ENCODE measurements at places on chromosomes 2 and 18.

GRCh38 chr18:47390410-47391024 is 139.1 kb upstream of the SKOR2 start:
- no peak for DNase-seq

DNA sequence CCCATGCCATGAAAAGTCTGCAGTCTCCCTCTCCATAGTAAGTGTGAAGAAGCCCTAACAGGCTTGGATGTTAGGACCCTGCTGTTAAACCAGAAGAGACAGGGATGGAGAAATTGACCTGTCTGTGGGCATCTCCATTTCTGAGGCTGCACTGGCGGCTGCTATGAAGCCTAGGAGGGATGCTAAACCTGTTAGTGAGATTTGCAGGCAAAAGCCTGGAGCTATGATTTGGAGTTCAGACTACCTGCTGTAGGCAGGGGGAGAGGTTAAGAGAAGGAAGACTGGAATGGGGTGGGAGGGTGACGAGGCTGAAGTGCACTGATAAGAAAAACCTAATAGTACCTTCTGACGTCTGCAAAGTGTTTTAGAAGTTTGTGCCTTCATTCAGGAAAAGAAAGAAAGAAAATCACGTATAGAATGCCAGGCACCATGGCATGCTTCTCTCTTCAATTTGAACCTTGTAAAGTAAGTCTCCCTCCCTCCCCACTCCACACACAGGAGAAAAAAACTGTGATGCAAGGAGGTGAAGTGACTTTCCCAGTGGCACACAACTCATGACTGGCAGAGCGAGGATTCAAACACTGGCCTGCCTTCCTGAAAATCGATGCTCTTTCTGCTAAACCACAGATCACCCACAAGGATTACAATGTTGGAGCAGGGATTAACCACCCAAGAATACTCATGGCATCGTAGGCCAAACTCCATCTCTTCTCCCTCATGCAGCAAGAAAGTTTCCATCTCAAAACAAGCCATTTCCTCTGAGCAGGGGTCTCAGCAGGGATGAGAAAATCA is 98.5 kb upstream of the PKDCC start:
- DNase-seq, result no peak

DNA sequence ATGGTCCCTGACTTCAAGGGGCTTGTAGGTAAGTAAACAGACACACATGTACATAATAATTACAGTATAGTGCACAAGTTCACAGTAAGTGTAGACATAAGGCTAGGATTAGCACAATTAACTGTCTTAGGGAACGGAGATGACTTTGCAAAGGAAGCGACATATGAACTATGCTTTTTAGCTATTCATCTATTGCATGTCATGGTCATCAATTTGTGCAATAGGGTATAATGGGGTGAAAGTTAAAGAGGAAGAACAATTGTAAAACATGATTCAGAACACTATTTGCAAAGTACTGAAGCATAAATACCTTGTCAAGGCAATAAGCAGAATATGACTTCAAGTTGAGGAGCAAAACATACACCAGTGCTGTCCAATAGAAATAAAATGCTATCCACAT is 112.3 kb upstream of the SLC8A1 start:
- DNase-seq, result no peak

- DNase-seq, result peak; percentile 20
Measured at GRCh38 chr2:240893363-240893844, 2.6 kb downstream of the MAB21L4 start.

DNA sequence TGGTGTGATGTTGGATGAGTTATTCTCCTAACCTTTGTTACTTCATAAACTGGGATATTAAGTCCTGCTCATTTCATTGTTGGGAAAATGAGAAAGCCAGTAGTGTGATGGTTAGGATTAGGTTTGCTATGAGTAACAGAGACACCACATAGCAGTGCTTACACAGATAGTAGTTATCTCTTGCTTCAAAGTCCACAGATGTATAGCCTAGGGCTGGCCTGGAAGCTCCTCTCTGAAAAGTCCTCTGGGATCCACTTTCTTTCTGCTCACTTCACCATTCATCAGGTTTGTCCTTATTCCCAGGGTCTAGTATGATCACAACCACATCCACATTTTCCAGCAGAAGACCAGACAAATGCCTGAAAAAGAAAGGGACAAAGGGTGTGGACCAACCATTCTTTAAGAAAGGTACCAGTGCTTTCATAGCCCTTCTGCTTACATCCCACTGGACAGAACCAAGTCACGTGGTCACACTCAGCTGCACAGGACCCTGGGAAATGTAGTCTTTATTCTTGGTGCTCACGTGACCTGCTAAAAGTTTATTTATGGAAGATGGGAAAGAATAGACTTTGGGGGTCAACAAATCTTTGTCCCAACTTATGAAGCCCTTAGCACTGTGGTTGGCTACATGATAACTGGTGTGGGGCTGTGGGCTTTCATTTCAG is 108.9 kb downstream of the INSIG2 start:
- DNase-seq, result no peak

DNA sequence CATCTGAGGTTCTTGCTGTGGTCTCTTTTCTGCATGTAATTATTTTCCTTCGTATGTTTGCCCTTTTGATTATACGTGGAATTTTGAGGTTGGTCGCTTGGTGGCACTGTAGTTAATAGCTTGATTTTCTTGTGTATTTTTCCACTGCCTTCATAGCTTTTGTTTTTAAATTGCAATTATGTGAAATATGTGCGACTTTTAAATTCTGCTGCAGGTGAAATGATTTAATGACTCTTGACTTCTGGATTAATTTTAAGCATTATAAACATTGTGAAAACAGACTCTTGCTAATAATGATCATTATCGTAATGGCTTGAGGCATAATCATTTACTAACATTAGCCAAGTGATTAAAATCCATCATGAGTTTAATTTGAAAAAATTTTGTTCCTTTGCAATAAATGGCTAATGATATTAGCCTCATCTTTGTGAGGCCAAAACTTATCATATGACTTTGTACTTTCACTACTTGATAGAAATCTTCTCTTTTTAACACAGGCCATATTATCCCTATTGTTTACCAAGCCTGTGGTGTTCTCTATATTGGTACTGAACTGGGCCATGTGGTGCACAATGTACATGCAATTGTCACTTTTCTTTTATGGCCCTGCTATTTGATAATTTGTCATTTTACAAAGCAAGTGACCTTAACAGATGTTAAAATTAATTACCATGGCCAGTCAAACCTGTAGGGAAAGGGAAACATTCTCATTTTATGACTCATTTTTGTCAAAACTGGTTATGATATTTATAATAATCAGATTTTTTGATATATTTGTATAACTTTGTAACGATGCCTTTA is 62.8 kb upstream of the NEUROD1 start:
- no peak for DNase-seq

DNA sequence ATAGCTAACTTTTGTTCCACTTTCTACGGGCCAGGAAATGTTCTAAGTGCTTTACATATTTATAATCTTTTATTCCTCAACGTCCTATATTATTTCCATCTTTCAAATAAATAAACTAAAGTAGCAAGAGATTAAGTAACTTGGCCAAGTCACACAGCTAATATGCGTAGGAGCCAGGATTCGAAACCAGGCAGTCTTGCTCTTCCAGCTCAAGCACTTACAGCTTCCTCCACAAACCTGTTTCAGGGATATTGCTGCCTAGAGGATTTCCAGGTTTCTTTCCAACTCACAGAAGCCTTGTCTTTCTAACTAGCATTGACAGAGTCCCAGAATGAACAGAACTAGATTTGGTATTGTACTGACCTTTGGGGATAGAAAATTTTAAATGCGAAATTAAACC is 102.5 kb downstream of the FIGN start:
- DNase-seq, result no peak

- no peak for DNase-seq
Measured at GRCh38 chr2:83990636-83991035, 468.4 kb downstream of the SUCLG1 start.

DNA sequence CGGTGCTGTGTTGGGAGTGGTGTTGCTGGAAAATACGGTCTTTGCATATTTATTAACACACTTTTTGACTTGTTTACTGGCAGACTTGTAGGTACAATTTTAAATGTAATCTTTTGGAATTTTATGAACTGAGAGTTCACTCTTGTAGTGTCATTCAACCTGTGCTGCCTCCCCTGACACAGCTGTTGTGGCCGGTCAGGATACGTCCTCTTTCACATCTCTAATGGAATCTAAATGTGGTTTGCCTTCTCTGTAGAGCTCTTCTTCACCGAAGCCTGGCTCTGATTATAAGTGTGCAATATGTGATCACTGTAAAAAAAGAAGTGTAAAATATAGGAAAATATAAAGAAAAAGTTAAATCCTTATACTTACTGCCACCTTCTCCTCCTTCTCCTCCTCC is 94.7 kb downstream of the MAP4K4 start:
- DNase-seq, result no peak

- no peak for DNase-seq
Measured at GRCh38 chr2:132804051-132804450, 134.0 kb upstream of the LYPD1 start.

DNA sequence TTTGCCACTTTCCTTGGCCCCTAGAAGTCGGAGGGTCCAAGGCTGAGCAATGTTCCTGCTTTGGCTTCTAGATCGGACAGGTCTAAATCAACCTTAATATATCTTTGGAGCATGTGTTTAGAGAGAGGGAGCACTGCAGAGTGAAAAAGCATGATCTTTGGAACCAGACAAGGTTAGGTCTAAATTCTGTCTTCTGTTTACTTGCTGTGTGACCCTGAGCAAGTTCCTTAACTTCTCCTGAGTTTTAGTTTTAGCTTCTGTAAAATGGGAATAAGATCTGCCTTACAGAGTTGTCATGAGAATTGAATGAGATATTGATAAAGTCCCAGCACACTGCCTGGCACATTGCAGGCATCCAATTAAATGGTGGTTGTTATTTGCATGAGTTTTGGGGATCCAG is 13.9 kb downstream of the TMEM17 start:
- DNase-seq, result no peak

- no peak for DNase-seq
Measured at GRCh38 chr2:217995731-217996231, 7.0 kb downstream of the TNS1 start.

DNA sequence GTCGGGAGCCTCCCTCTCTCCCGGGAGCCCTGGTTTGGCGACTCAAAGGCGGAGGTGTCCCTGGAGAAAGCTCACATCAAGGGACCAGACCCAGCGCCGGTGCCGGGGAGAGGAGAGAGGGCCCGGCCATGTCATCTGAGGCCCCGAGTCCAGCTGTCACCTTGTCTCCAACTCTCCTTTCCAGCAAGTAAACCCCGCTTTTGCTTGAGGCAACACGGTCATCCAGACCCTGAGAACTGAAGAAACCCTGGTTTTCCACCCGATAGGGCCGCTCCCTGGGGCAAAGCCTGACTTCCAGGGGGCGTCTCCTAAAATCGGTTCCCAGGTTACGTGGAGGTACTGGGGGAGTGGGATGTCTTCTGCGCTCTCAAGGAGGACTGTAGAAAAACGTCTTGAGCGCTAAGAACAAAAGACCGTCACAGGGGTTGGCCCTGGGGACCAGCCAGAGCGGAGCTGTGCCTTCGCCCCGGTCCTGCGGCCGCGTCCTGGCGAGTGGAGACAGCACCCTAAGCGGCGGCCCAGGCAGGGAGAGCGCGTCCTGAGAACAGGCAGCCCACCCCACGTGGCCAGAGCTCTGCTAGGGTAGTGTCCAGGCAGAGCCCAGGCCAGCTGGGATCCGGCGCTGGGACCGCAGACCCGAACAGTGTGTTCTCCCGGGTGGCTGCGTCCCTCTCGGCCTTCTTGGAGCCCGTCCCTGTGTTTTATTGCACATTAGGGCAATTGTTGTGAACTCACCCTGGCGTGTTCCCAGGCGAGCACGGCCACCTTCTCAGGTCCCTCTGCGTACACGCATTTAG is 55.7 kb downstream of the TMEM18 start:
- DNase-seq, result no peak

GRCh38 chr2:45567288-45567963 is 43.6 kb downstream of the SRBD1 start:
- no peak for DNase-seq

DNA sequence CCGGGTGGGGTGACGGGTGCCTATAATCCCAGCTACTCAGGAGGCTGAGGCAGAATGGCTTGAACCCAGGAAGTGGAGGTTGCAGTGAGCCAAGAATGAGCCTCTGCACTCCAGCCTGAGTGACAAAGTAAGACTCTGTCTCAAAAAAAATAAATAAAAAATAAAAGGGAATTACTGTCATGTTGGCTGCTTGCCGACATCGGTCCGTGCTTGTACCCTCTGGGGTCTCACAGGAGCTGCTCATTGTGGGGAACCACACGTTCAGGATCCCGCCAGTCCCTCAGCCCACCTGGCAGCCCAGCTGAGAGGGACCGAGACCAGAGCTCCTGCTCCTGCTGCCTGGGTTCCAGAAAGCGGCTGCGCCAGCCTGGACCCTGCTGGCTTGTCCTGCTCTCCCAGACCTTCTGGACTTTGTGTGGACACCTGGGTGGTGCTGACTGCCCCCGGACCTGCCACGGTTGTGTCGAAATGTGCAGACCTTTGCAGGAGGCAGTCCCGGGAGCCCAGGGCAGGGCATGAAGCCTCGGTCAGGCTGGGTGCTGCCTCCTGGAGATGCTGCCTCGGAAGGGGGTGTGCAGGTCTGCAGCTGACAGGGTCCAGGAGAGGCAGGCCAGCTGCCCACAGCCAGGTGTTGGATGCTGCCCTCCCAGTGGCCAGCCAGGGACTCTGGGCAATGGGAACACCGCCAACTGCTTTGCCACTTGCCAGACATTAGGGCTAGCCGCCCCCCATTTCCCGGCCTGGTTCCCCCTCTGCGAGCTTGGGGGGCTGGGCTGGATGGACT is 16.4 kb downstream of the KLF11 start:
- DNase-seq, result no peak

- DNase-seq, result no peak
Measured at GRCh38 chr2:27689424-27689823, 25.7 kb downstream of the SLC4A1AP start.

GRCh38 chr2:128379021-128380015 is 60.6 kb upstream of the HS6ST1 start:
- no peak for DNase-seq

GRCh38 chr2:109563288-109563687 is 50.5 kb downstream of the SEPTIN10 start:
- no peak for DNase-seq

- no peak for DNase-seq
Measured at GRCh38 chr18:77022556-77022955, 110.0 kb downstream of the MBP start.

GRCh38 chr18:3170441-3171161 is 49.2 kb downstream of the MYOM1 start:
- no peak for DNase-seq

DNA sequence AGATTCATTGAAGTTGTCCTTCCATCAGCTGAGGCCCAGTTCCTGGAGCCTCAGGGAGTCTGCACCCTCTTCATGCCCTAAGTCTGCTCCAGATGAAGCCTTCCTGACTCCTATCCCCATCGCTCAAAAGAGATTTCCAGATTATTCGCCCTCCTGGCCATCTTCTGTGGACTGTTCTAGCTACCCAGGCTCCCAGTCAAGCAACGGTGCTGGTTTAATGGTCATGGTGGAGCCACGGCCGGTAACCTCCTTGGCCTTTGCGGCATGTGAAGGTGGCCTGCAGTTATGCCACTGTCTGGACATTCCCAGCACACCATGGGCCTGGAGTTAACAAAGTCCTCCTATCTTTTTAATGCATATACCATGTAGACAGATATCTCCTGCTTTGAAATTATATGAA is 140.1 kb upstream of the ASB18 start:
- no peak for DNase-seq

- DNase-seq, result no peak
Measured at GRCh38 chr18:22543769-22544168, 126.1 kb upstream of the CTAGE1 start.

- DNase-seq, result no peak
Measured at GRCh38 chr2:127675331-127676261, at the start of gene LIMS2. Gene LIMS2 (minus strand): TSS chr2:127675530. CDS start chr2:127675024, 506 bp downstream.

- DNase-seq, result no peak
Measured at GRCh38 chr18:36095936-36096519, 28.7 kb upstream of the RPRD1A start.

- no peak for DNase-seq
Measured at GRCh38 chr18:59616501-59616900, 80.7 kb downstream of the CCBE1 start.

Data from activated CD8-positive, alpha-beta memory T cell treated with anti-CD3 and anti-CD28 coated beads for 1 hour (primary cell).